ENCODE measurements at places on chromosomes 6 and 20.

DNA sequence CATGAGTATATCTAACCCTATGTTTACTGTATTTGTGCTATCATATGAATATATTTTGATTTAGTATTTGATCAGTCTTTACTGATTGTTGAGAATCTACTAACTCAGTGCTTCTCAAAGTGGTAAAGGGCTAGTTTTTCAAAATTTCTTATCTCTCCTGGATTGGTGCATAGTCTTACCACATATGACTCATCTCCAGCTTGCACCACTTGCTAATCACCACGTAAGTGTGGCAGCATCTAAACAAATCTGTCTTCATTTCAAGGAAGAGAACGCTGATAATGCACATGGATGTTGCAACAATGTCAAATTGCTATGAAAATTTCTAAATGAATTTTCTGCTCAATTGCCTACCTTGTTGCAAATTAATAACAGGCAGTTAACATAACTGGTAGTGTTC is 299.5 kb downstream of the PAX1 start:
- DNase-seq = no peak

DNA sequence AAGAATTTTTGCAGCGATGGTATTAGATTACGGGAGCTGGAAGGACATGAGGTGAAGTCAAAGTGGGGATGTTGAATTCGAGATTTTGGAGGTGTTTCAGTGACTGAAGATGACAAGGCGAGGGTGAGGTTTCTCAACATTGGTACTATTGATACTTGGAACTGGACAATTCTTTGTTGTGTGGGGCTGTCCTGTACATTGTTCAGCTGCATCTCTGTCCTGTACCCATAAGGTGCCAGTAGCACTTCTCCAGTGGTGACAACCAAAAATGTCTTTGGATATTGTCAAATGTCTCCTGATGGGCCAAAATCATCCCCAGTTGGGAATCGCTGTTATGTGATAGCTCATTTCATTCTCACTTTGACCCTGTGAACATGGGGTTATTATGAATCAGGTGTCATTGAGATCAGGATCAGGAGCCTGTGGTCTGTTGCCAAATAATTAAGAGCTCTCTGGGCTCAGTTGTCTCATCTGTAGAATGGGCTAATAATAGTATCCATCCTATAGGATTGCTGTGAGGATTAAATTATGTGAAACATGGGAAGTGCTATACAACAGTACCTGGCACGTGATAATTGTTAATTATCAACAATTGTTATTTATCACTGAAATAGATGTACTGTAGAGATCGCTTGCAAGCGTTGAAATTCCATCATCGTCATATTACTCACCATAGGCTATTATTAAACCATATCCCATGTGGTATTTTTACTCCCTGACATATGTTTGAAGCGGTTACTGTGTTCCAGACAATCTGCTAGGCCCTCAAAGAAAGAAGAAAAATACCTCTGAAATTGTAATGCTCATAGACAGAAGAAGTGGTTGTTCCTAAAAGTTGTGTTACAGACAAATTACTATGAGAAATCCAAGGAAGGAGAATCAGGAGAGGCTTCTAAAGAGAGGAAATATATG is 48.5 kb upstream of the TTPAL start:
- DNase-seq = no peak

DNA sequence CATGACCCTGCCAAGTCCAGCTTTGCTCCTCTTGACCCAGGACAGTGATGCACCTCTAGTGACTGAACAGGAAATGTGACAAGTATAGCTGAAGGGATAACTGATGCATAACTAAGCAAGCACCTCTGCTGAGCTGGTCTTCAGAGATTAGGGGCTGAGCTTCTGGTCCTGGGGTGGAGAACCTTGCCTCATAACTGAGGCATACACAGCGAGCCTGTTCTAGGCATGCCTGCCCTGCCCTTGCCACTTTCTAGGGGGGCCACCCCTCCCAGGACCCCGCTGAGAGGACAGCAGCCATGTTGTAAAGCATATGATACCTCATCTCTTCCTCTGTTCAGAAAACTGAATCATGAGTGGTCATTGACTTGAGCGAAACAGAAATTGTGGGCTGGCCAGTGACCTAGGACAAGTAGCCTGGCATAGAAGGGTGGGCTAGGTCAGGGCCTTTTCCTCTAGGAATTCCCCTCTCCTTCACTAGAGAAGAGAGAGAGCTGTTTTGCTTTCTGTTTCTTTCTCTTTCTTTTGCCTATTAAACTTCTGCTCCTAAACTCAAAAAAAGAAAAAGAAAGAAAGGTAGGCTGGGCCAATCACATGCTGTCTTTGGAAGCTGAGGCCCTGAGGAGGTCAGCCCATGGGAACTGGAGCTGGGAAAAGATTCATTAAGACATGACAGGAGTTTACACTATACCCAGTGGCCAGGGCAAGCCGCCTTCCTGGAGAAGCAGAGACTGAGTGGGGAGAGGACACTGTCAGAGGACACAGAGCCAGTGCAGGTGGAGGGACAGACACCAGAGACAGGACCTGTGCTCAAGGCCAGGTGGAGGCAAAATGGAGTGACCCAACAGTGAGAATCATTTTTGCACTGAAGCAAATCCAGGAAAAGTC is 23.1 kb downstream of the ALDH5A1 start:
- no peak for DNase-seq

- DNase-seq = no peak
These were observed 87.5 kb upstream of the ARID1B start for GRCh38 chr6:156689656-156690055.

DNA sequence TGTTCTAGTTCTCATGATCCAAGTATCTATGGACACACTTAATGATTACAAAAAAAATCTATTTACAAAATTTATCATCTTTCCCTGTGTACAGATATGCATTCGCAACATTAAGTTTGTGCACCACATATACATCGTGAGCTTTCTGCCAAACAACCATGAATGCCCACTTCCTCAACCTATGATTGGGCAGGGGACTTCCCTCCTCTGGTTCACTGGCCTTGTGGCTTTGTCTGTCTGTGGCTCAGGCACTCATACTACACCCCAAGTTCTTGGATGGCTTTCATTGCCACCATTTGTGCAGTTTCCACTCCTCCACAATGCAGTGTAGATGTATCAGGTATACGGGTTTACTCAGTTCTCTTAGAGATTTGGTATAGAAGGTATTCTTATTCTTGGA is 74.9 kb downstream of the HS3ST5 start:
- DNase-seq = no peak

- DNase-seq = no peak
These were observed 32.1 kb downstream of the SNAI1 start for GRCh38 chr20:50014570-50015562.

GRCh38 chr6:46191961-46192360 is 21.2 kb upstream of the ENPP5 start:
- DNase-seq = no peak

- DNase-seq = no peak
These were observed 152.8 kb downstream of the TTLL2 start for GRCh38 chr6:167477688-167478087.

- DNase-seq = no peak
These were observed 243.3 kb downstream of the NRN1 start for GRCh38 chr6:5763407-5763806.

DNA sequence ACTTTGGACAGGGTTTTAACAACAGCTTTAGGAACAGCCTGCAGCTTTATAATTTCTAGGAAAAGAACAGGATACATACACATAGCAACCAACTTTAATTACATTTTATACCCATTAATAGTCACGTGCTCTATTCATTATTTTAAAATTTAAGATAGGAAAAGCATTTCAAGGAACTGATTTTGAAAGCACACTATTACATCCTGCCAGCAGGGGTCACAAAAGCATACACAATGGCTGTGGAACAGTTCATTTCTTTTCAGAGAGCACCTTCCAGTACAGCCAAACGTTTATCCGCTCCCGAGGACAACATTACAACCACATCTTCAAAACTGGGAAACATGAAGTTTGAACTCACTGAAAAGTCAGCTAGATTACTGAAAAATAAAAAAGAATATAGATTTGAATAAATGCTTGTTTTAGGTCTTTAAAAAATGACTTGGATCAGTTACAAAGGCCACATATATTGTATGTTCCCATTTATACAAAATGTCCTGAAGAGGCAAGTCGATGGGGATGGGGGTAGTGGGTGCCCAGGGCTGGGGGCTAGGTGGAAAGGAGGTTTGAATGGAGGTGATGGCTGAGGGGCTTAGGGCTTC is 104.6 kb upstream of the EXOC2 start:
- peak; percentile 23 for DNase-seq

GRCh38 chr6:6968731-6969552 is 138.8 kb upstream of the RREB1 start:
- DNase-seq = no peak

DNA sequence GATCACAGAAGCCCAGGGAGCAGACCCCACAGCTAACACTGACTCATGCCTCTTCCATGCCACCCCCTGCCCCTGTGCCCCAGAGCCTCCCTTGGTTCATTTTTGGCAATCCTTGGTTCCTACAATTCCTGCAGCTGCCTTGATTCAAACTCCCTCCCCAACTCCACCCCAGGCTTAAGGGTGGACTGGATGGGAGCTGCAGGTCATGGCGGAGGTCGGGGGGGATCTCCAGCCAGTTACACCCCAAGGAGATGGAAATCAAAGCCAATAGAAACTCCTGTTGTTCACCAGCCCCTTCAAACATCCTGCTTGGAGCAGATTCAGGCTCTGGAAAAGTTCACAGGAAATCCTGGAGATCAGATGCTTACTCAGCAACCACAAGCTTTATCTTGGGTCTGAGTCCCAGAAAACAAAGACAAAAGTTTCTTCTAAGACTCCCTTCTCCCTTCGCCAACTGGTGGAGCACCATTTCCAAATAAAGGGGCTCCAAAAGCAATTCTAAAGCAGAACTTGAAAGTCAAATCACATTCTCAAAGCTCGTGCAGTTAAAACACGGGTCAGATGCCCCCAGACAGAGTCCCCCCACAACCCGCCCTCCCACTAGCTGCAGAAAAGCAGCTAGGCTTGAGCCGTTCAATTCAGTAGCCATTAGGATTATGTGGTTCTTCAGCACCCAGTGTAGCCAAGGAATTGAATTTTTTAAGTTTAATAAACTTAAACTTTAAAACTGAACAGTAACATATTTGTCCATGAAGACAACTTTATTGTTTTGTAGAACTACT is 149.5 kb downstream of the ANKRD60 start:
- no peak for DNase-seq

DNA sequence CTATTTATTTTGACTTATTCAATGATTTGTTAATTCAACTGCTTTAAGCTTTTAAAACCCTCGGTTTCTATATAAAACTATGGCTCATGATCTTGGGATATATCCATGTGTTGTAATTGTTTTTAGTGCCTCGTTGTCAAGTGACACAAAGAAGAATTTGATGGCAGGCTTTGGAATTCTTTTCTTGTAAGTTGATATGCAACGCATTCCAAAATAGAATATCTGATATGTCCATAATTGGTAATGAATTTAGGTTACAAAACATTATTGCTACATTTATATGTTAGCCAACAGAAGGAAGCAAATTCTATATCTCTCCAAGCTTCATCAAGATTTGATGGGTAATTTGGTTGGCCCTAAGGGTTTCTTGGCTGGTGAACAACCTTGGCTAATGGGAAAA is 220.4 kb upstream of the RIMS1 start:
- no peak for DNase-seq

- DNase-seq = no peak
These were observed 95.7 kb upstream of the MYLIP start for GRCh38 chr6:16033214-16033613.

DNA sequence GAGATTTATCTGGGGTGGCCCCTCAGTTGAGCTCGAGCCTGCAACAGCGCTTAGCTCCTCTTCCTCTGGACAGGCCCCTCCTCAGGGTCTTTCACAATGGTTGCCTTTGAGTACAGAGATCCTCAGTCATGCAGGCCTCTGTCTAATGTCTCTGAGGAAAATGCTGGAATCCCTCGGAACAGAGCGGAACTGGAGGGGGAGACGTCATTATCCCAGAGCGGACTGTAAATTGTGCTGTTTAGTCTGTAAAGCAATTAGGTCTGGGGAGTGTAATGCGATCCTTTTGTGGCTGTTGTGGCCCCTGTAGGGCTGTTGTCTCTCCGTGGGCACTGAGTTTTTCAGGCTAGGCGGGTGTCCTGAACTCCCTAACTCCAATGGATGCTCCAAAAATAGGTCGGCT is 15.0 kb upstream of the DAAM2 start:
- DNase-seq = no peak

GRCh38 chr20:3082306-3082951 is 2.1 kb downstream of the AVP start:
- DNase-seq = no peak

GRCh38 chr20:49540232-49540620 is 27.7 kb downstream of the PTGIS start:
- no peak for DNase-seq

DNA sequence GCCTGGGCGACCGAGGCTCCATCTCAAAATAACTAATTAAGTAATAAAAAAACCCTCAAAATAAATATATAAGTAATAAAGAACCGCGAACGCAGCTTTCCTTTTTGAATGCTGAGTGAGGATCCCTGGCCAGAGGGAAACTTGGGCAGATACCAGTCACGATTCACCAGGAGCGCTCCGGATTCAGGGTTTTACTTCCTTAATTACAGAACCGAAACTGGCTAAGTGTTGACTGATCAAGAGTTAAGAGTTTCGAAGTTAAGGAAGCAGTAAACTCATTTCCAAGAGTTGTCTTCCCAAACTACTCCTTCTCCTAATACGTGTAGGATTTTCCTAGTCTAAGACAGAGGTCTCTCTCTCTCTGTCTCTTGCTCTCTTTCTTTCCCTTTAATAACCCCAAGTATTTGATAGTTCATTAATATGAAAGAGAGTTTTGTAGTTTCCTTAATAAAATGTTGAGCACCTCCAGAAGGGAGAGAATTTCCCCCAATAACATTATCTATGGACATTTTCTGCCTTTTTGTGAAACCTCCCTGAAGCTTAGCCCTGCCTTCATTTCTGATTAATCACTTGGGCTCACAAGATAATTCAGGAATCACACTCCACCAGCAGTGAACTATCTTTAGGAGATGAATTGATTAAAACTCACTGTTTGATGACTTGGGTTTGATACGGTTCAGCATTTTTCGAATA is 61.4 kb upstream of the ZNF217 start:
- no peak for DNase-seq

- no peak for DNase-seq
These were observed 119.3 kb downstream of the QRSL1 start for GRCh38 chr6:106748547-106749207.

DNA sequence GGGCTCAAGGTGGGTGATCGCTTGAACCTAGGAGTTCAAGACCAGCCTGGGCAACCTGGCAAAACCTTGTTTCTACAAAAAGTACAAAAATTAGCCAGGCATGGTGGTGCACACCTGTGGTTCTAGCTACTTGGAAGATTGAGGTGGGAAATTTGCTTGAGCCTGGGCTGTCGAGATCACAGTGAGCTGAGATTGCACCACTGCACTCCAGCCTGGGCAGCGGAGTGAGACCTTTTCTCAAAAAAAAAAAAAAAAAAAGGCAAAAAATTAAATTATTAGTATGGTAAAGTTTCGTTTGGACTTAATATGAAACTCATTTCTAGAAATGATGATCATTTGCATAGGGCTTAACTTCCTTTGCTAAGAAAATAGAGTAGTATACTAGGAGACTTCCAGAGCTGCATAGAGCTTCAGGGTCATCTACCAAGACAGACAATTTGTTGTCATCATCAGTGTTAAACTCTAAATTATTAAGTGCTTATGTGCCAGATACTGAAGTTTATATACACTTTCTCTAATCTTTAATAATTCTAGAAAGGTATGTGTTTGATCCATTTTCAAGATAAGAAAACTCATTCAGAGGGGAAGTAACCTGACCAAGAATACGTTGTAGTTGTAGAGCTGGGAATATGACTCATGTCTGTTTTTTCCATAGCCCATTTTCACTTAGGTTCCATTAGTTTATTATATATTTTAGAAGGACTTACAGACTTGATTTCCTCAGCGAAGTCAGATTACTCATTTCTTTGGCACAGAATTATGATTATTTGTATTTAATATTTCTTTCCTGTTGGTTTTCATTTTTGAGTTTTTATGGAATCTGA is 84.5 kb downstream of the SLC16A10 start:
- no peak for DNase-seq

Measured in T-helper 1 cell (primary cell).